ENCODE measurements at places on chromosomes 1 and 21.

DNA sequence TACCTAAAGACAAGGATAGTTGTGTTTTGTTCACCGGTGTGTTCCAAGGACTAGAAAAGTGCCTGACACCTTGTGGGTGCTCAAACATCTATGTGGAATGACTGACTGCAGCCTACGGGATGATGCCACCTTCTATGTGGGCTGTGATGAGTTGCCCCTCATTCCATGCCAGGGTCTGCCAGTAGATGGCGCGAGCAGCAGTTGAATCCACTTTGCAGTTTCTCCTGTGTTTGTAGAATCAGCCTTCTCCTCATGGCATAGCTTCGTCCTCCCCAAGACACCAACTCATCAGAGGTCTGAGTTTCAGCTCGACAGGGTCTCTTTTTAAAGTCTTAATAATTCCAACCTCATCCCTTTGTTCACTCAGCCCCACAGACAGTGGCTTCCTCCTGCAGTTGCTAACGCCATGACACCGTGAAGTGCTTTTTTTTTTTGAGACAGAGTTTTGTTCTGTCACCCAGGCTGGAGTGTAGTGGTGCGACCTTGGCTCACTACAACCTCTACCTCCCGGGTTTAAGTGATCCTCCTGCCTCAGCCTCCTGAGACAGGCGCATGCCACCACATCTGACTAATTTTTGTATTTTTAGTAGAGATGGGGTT, 133.7 kb downstream of the CAPN8 start:
- no peak for DNase-seq

DNA sequence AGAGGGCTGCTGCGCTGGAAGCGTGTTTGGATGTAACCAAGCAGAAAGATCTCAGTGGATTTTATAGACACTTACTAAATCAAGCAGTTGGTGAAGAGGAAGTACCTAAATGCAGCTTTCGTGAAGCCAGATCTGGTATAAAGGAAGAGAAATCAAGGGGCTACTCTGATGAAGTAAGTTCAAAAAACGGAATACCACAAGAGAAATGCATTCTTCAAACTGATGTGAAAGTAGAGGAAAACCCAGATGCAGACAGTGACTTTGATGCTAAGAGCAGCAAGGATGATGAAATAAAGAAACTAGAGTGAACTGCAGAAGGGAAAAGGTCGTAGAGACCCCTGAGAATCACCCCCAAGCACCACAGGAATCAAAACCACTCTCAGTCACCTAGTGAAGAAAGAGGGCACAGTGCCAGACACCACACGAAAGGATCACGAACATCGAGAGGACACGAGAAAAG, 40.8 kb upstream of the NEXN start:
- no peak for DNase-seq

GRCh38 chr21:42175110-42175710, 43.7 kb upstream of the ABCG1 start:
- DNase-seq = no peak

- no peak for DNase-seq
These were observed 1300.0 kb downstream of the PLA2G4A start for GRCh38 chr1:188128761-188129160.

- DNase-seq = no peak
These were observed 69.2 kb downstream of the NFIA start for GRCh38 chr1:61151565-61151964.

DNA sequence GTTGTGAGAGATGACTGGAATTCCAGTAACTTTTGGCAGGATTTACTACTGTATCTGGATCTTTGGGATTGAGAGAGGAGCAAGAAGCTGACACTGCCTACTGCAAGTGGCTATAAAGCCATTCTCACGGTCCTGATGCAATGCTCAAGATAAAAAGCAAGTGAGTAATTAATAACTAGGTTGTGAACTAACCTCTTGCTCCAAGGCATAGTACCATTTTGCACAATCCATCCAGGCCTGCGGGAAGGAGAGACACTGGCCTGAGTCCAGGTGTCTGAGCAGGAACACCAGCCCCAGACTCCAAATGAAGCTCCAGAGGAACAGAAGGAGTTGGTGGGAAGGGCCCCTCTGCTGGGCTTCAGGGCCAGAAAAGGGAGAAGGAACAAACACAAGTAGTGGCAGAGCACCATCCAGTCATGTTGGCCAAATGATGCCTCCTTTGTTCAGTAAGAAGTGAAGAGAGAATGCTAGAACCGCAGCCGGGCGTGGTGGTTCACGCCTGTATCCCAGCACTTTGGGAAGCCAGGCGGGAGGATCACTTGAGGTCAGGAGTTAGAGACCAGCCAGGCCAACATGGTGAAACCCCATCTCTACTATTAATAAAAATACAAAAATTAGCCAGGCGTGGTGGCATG, 9.9 kb upstream of the SLC45A3 start:
- no peak for DNase-seq

DNA sequence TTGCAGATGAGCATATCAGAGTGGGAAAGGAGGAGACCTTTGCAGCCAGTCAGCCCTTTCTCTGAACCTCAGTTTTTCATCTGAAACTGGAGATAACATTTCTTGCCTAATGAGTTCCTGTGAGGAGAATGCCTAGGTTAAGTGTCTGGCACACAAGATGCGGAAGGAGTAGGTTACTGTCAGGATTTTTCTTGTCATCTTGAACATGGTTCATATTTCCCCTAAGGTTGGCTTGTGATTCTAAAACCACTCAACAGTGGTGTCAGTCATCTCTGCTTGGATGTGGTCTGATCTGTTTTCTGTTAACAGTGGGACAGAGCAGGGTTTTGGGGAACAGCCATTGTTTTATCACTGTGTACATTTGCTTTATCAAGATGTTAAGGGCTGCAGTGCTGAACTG, 70.6 kb downstream of the TGFB2 start:
- DNase-seq = no peak

GRCh38 chr1:100773444-100773843, 53.9 kb downstream of the VCAM1 start:
- DNase-seq = no peak

DNA sequence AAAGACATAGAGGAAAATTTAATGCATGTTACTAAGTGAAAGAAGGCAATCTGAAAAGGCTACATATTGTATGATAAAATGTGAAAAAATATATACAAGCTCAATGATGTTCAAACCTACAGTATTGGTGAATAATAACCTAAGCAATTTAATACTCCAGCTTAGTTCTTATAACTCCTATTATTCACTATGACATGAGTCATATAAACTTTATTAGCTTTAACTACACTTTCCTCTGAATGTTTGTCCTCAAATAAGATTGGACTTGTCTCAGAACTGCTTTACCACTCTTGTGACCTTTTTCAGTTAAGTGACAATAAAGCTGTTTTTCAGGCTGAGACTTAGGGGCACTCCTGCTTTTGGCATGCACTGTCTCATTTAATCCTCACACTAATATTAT, 50.9 kb downstream of the CNST start:
- no peak for DNase-seq

Data from occipital lobe (tissue), 3 donors.